Lung (tissue), 17 donors: ENCODE measurements at places on chromosomes 1 and 21.

- peak; percentile 70 for DNase-seq
Measured at GRCh38 chr1:117659550-117660270, 53.9 kb downstream of the TENT5C start.

DNA sequence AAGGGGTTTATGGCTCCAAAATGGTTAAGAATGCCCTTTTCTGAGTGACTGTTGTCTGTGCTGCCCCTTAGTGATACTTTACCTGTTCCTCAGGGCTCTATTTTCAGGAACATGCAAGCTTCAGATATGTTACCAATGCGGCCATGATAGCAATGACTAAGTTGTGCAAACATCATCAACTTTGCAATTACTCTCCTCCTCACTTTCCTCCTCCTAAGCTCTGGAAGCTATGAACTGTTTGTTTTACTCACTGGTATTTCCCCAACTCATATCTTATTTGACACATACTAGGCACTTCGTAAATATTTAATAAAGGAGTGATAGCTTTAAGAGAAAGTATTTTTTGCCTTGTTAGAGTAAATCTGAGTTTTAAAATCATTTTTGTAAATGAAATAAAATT, 53.8 kb downstream of the RWDD3 start:
- no peak for DNase-seq

DNA sequence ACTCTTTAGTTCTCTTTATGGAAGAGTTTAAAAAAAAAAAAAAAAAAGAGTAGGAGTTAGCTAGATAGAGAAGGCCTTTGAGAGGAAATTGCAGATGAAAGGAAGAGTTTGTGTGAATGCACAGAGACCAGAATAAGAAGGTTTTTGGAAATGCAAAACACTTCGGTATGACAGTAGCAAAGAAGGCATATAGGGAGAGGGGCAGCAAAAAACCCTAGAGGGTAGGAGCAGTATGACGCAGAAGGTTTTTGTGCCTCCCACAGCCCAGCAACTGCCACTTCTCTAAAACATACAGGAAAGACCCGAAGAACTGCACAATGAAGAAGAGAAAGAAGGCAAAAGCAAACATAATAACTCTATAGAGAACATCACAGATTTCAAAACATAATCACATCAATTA, 84.3 kb downstream of the WDR64 start:
- DNase-seq, result no peak

GRCh38 chr1:181635110-181635509, 151.8 kb downstream of the CACNA1E start:
- DNase-seq, result no peak

GRCh38 chr1:56363007-56363770, 216.2 kb downstream of the PLPP3 start:
- DNase-seq, result no peak

- no peak for DNase-seq
Measured at GRCh38 chr1:104720741-104721140, 971.0 kb downstream of the AMY1C start.

GRCh38 chr1:47875831-47876586, 121.2 kb downstream of the TRABD2B start:
- peak; percentile 83 for DNase-seq

DNA sequence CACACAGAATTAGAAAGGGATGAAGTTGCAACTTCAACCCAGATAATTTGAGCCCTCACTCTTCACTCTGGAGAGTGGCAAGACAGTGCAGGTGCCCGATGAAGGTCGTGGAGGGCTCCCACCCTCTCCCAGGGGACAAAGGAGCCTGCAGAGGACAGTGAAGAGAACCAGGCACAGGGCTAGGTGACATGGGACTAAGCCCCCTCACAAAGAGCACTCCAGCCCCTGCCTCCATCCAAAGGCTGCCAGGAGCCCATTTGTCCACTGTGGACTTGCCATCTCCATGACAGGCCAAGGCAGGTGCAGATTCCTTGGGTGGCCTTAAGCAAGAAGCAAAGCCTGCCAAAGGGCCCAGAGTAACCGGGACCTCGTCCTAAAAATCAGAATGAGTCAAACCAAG, 15.1 kb downstream of the ERRFI1 start:
- no peak for DNase-seq

DNA sequence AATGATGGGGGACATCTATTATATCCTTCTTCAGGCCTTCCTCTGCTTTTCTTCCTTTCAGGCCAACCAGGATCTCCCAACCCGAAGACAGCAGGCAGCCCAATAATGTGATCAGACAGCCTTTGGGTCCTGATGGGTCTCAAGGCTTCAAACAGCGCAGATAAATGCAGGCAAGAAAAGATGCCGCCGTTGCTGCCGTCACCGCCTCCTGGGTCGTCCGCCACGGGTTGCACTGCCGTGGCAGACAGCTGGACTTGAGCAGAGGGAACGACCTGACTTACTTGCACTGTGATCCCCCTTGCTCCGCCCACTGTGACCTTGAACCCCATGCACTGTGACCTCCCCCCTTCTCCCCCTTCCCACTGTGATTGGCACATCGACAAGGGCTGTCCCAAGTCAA, 27.9 kb downstream of the SZRD1 start:
- no peak for DNase-seq

DNA sequence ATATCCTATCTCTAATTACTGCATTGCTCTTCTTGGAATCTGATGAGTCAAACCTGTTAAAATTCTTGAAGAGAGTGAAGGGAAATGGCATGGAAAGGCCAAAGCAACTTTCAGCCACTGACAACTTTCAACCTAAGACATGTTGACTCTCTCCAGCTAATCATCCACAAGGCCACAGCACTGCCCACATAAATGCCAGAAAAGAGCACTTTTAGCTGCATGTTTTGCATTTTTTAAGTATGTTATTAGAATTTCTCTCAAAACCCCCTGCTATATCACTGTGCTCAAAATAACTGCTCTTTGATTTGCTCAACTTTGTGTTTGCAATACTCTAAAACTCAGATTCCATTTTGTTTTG, 352.5 kb downstream of the ADGRL2 start:
- no peak for DNase-seq

- DNase-seq, result no peak
Measured at GRCh38 chr1:61605607-61606321, 119.2 kb downstream of the TM2D1 start.

DNA sequence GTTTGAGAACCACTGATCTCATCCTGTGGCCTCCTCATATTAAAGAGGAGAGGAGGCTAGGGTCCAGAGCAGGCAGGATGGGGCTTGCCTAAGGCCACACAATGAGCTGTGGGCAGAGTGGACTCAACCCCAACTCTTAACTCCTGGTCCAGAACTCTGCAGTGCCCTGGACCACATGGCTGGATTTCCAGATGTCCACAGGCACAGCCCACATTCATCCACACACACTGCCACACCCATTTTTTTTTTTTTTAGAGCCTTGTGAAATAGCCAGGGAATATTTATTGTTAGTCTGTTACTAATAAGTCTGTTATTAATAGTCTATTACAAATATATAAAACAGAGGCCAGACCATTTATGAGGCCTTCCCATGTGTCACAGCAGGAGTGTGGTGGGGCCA, 192.2 kb downstream of the TRABD2B start:
- DNase-seq, result no peak

DNA sequence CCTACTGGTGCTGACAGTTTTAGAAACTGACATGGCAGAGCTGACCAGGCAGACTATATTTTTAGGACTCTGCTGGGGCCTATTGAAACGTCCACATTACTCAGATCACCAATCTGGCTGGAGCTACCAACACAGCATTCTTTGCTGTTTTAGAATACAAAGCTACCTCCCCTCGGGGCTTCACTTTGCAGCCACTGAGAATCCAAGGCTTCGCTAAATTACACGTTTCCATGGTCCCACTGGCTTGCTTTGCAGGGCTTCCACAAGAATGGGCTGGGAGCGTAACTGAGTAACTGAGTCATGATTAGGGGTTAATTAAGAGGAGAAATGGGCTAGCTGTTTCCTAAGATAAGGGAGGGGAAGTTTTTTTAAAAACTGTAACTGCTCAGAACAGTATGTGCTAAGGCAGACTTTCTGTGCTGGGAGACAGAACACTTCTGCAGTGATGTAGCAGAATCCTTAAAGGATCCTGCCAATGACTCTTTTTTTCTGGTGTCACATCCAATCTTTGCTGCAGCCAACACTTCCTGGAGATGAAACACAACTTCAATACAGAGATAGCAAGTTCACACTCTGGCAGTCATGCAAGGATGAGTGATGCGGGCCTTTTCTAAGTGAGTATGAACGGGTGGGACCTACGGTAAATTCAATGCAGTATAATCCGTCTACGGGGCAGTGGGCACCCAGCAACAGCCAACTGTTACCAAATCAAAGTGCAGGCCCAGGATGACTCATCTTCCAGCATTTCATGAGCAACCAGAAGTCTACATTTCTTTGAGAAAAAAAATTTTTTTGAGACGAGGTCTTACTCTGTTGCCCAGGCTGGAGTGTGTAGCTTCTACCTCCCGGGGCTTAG, 21.5 kb downstream of the NDUFS5 start:
- no peak for DNase-seq

DNA sequence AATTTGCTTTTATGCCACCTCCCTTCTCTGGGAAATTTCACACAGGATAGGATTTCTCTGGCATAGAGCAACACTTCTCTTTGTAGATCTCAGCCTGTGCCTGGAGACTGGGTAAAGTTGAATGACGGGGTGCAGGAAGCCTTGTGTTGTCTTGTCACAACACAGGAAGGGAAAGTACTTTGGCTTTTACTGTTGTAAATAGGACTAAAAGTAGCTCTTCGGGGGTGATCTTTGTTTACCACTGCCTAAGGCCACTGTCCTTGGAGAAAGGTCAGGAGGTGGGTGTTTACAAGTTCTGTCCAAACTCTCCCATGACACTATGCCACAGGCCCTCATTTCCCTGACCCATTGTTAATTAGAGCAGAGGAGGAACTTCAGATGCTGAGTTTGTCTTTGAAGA, 139.7 kb downstream of the FGGY start:
- no peak for DNase-seq

- DNase-seq, result no peak
Measured at GRCh38 chr1:17123196-17124045, 4.2 kb upstream of the PADI2 start.

GRCh38 chr1:219938706-219939105, 10.3 kb upstream of the SLC30A10 start:
- no peak for DNase-seq
